ENCODE measurements at places on chromosomes 2 and 18.
A peak's percentile ranks its signal among the peaks of the same experiment; 100 is the strongest.

DNA sequence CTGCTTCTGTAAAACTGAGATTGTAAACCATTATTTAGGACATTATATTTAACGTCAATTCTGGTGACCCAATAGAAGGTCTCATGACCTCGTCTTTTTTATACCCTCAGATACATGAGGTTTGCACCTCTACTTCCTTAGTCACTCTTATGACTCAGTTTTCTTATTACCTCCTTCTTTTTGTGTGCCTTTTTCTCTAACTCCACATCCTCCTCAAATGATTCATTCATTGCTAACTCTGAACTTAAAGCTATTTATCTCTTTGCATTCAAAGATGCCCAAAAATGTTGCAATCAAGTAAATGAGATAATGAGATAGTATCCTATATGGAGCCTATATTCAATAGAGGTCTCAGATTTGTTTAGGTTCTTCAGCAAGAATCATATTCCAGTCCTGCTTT lies 121.0 kb upstream of the KYNU start:
- no peak for DNase-seq

GRCh38 chr2:159035790-159036411 lies 67.5 kb downstream of the TANC1 start:
- peak; percentile 19 for DNase-seq

GRCh38 chr2:180872255-180872654 lies 108.2 kb upstream of the UBE2E3 start:
- DNase-seq = no peak

GRCh38 chr2:39419282-39420223 lies 17.5 kb downstream of the MAP4K3 start:
- no peak for DNase-seq

DNA sequence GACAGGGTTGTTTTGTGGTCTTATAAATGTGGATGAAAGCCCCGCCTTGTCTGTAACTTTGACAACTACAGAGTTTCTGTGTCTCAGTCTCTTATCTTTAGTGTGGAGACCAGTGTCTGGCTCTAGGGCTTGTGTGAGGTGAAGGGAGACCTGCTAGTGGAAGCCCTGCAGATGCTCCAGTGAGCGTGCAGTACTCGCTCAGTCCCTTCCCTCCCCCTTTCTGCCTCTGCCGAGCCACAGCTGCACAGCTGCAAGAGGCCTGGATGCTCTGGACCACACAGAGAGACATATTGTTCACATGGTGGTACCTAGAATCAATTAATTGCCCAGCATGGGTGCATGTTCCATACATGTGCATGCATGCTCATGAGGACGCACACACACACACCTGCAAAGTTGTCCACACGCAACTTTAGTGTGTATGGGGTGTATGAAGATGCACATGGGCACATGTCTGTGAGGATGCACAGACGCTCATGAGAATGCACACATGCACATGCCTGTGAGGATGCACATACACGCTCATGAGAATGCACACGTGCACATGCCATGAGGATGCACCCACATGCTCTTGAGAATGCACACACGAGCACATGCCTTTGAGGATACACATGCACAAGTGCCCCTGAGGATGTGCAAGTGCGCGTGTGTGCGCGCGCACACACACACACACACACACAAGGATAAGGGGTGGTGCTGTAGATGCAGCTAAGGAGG lies 282.1 kb upstream of the HS6ST1 start:
- DNase-seq = no peak

- DNase-seq = no peak
Observed at GRCh38 chr2:23465936-23466335, 81.0 kb downstream of the KLHL29 start.

GRCh38 chr2:144162652-144163051 lies 357.3 kb downstream of the ZEB2 start:
- no peak for DNase-seq

DNA sequence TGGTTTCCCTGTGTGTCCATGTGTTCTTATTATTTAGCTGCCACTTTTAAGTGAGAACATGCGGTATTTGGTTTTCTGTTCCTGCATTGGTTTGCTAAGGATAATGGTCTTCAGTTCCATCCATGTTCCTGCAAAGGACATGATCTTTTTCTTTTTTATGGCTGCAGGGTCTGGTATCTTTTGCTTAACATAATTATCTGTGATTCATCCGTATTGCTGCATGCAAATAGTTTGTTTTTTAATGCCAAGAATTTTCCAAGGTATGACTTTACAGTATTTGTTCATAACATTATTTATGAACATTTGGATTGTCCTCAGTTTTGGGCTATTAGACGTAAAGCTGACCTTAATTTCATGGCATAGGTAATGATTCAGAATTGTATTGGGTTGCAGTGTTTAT lies 17.8 kb downstream of the GIGYF2 start:
- DNase-seq = no peak

- no peak for DNase-seq
Observed at GRCh38 chr2:96618596-96619283, 19.4 kb downstream of the KANSL3 start.

GRCh38 chr2:43221124-43221762 lies 5.2 kb downstream of the ZFP36L2 start:
- no peak for DNase-seq

DNA sequence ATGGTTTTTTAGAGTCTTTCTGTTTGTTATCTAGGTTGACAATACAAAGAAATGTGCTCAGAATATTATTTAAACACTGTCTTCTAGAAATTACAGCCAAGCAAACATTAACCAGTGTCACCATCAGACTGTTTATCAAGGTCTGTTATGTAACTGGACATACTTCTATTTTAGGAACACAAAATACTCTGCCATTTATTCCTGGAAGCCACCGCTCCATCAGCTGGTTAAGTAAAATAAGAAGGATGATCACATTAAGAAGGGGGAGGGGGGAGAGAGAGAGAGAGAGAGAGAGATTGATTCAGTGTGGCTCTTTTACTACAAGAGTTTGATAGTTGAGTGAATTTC lies 47.9 kb downstream of the MBP start:
- no peak for DNase-seq

DNA sequence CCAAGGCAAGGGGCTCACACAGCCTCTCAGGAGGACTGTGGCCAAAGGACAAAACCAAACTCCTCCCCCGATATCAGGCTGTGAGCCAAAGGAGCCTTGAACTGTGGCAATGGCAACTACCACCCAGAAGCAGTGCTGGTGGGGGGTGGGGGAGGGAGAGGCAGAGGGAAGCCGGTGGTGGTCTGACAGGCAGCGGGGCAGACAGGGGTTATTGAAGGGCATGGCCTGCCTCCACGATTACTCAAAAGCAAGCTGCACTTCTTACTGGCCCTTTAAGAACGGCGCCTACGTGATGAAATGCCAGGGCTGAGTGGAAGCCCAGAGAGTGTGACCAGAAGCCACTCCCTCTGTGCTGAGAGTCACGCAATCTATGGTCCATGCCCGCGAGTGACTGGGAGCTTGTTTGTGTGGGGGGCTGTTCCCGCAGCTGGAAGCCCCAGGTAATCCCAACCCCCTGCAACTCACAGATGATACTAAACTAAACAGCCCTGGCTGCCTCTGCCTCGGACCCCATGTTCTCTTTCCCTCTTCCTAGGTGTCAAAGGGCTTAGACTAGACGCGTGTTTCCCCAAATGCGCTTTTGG lies 128.2 kb upstream of the CXCR4 start:
- no peak for DNase-seq

- no peak for DNase-seq
Observed at GRCh38 chr2:168188002-168188401, 59.4 kb downstream of the STK39 start.

DNA sequence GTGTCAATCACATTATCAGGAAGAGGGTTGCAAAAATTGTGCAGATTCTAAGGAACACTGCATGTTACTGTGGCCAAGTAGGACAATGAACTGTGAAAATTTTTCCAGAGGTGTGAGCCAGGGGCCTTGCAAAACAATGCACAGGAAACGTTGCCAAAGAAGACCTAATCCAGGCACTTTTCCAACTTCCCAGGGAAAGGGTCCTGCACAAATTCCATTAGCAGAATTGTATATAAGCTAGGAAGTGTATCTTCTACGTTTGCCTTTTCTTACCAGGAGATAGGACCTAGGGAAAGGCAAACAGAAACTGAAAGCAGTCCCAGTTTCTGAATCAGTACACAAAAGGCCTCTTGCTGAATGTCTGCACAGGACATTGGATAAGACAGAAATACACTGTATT lies 1888.3 kb upstream of the CELF4 start:
- DNase-seq = peak; percentile 10

DNA sequence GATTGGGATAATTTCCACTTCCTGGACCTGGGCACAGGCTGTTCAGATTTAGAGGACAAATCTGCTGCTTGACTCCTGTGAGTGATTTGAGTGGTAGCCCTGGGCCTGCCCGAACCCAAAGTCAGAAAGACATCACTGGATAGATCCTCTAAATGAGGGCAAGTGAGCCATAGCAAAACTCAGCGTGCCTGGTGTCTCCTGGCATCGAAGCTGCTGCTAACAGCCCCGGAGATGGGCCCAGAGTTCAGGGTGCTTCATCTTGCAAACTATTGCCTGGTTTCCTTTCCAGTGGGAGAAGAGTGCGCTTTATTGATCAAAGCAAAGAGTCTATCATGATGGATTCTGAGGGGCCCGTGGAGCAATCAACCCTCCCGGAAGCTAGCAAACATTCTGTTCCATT lies 153.1 kb upstream of the KLHL29 start:
- no peak for DNase-seq

DNA sequence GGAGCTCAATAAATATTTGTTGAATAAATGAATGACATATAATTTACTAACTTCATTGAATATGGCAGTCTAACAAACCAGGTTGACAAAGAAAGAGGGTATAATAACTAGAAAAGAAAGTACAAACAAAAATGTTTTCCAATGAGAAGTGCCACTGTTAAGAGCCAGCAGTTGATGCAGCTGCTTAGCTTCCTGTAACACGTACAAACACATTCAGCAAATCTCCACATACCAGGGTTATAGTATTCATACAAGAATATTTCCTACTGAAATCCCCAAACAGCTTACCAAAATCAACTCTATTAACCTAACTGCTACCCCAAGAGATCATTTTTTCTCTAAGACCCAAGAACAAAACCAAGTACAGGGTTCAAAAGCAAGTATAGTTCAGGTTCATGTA lies 77.7 kb downstream of the THADA start:
- no peak for DNase-seq

GRCh38 chr2:196719110-196719872 lies 79.8 kb downstream of the CCDC150 start:
- no peak for DNase-seq

- DNase-seq = no peak
Observed at GRCh38 chr2:70549962-70550361, 3.7 kb downstream of the TGFA start.

- DNase-seq = no peak
Observed at GRCh38 chr2:110865188-110865587, 132.8 kb downstream of the ACOXL start.

DNA sequence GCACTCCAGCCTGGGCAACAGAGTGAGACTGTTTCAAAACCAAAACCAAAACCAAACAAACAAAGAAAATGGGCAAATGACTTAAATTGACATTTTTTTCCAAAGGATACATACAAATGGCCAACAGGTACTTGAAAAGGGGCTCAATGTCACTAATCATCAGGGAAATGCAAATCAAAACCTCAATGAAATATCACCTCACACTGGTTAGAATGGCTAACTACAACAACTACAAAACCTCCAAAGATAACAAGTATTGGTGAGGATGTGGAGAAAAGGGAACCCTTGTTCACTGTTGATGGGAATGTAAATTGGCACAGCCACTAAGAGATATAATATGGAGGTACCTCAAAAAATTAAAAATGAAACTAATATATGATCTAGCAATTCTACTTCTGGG lies 213.2 kb upstream of the HS6ST1 start:
- no peak for DNase-seq

- DNase-seq = no peak
Observed at GRCh38 chr2:27149570-27150405, 984 bp downstream of the TCF23 start.

DNA sequence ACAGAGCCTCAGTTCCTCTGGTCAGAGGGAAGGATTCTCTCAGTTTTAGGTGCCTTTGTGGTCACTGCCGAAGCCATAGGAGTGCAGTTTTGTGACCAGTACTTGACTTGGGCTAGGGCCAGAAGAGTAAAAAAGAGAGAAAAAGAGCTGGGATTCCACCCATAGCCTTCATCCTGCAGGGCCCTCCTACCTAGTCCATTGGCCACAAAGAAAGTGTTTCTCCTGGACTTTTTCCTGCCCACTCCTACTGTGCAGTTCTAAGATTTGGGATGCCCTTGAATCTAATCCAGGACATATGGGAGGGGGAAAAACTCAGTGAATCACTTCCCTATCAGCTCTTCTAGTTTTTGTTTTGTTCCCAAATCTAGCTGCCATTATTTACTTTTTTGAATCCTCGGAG lies 26.0 kb downstream of the FAM117B start:
- DNase-seq = no peak

GRCh38 chr18:4144201-4144600 lies 310.9 kb downstream of the DLGAP1 start:
- DNase-seq = no peak

- no peak for DNase-seq
Observed at GRCh38 chr2:96171831-96172230, 26.6 kb upstream of the DUSP2 start.

GRCh38 chr2:226655871-226656270 lies 143.7 kb downstream of the IRS1 start:
- DNase-seq = no peak

GRCh38 chr2:152740743-152741328 lies 22.4 kb downstream of the ARL6IP6 start:
- DNase-seq = peak; percentile 21
